ENCODE measurements at places on chromosomes 5 and 9.

DNA sequence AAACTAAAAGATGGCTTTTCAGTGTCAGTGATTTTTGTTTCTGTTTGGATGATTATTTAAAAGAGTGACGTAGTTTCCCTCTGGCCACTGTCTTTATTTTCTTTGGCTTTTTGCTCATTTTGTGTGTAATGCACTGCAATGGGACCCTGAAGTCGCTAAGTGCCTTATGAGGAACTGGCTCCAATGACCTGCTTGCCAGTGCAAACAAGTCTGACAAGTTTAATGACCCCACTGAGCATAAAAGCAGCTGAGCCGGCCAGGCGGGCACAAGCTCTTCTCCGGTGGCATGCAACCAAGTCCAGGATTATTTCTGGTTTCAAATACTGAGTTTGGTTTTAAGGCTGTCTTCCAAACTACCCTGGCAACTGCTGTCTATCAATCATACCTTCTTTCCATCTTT is 15.6 kb upstream of the GNA14 start:
- no peak for DNase-seq

GRCh38 chr9:121472446-121472845 is 27.2 kb downstream of the GGTA1 start:
- DNase-seq, result no peak

DNA sequence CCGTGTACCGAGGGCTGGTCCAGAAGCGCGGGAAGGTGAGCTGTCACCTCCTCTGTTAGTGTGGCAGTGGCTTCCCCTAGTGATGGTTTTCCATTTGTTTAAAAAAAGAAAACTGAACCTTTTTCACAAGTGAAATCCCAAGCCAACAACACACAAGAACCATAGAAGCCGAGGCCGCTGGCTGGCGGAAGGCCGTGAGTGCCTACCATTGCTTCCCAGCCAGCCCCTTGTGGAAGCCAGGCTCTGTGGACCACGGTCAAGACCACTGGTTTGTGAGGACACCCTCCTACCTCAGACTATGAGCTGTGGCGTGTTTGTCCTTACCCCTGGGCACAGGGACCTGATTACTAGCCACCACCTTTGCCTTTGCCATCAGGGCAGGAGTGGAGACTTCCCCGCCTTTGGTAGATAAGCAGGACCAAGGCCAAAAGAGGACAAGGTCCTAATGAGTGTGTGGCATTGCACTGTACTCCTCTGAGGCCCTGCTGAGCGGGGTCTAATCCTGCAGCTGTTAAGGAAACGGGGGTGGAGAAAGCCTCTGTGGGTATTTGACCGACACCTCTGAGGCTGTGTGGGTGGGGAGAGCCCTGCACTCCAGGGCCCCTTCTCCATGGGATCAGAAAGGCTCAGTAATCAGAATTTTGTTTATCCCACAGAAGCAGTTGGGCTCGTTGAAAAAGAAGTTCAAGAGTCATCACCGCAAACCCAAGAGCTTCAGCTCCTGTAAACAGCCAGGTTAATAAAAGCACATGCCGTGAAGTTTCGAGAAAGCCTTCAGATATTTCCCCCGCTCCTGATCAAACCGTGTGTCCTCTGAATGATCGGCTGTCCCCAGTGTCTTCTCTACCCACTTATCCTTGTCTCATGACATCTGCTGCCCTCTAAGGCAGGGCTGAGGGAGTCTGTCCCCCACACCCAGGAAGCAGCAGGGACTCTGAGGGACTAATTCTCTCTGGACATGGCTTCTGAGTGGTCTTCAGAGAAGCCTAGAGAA is 4.3 kb downstream of the SURF2 start:
- DNase-seq, result no peak

DNA sequence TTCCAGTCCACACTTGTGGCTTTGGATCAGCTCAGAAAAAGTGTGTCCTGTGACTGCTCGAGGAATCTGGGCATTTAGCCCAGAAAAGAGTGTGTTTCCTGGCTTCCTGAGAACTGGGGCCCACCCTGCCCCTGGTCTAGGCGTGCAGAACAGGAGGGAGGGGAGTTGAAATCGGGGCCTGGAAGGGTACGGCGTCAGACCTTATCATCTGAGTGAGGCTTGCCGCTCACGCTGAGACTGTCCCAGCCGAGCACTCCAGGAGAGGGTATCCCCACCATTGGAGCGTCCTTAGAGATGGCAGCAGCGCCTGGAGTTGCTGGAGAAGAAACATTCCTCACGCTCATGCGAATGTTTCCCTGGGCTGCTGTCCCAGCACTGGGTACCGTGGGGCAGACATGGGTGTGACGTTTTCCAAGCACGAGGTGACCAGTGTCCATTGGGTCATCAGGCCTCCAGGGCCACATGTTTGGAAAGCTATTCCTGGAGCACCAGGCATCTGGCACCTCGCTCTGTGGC is 22.5 kb downstream of the NEK6 start:
- DNase-seq, result no peak

- no peak for DNase-seq
These were observed 115.2 kb upstream of the ST8SIA4 start for GRCh38 chr5:101018299-101018698.

DNA sequence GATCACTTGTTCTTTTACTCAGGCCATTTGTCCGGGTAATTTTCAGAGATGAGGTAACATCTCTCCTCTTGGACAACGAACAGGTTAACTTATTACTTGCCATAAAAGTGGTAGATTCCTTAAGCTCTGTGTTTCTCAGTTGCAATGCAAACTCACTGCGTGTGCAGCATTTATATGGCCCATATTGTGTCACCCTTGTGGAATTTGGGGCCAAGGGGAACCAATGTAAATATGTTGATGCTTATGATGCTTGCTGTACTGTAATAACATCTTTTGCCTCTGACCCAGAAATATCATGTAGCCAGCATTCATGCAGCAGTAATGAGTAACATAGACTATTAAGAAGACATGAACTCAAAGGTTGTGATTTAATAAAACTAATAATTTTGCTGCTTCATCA is 175.8 kb downstream of the ADAMTS6 start:
- DNase-seq, result no peak

DNA sequence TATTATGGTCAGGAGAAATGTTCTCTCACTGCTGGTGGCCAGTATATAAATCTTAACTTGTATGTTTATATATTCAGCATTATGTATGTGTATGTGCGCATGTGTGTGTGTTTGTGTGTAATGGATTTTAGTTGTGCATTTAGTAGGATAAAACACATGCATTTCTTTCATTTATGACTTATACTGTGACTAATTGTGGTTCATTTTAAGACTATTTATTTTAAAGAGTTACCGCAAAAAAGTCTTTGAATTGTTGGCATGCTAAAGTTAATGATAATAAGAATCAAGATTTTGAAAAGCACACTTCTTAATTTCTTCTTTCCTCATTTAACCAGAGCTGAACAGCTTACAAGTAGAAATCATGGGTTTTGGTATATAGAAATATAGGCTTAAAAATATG is 60.9 kb downstream of the RAI14 start:
- DNase-seq, result no peak

- DNase-seq, result no peak
These were observed 70.9 kb upstream of the KLF9 start for GRCh38 chr9:70485273-70485858.

DNA sequence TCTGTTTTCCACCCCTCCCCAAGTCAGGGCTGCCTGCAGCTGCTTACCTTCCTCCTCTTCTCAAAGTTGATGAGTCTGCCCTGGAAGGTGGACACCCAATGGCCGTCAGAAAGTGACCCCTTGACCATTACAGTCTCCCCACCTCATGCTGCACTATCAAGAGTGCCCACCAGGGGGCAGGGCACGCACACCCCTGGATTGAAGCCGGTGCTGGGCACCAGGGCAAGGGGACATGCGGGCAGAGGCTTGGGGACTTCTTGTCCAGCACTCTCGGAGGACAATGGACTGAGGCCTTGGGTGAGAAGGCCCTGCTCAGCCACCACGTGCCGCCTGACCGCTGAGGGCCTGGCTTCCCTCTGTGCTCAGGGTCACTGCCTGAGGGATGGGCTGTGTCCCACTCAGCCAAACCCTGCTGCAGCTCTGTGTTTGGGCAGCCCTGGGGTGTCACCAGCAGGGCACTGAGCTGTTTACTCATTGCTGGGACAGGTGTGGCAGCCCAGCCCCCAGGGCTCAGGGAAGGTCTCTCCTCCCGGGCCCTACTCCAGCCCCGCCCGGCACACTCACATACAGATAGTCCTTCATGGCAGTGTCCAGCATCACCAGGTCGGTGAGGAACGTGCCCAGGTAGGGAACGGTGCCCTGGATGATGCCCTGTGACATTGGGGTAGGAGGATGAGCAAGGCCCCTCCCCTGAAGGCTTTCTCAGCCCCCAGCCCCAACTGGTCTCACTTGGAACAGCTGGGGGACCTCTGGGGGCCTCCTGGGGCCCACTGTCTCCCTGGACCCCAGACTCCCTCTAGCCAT is 17.7 kb downstream of the RALGDS start:
- DNase-seq, result peak; percentile 46

- no peak for DNase-seq
These were observed 4.8 kb upstream of the NSMF start for GRCh38 chr9:137463931-137464290.

- no peak for DNase-seq
These were observed 33.2 kb downstream of the HMCN2 start for GRCh38 chr9:130298662-130299279.

- DNase-seq, result no peak
These were observed 17.5 kb downstream of the PRKACG start for GRCh38 chr9:68996462-68996861.

DNA sequence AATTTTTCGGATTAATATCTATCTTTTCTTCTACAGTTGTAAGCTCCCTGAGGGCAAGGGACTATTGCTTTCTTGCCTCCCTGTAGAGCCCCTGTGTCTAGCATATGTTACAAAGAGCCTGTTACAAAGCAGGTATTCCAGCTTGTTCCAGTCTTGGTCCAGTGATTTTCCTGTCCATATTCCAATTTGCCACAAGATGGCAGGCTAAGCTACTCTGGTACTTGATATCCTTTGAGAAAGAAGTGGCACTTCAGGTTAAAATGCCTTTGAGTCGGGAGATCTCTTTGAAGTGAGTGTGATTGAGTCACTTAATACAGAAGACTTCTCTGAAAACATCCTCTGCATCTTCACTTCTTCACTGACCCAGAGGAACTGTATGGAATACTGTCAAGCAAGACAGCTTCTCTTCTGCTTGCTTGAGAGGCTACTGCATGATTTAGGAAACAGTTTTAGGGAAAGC is 24.5 kb downstream of the CAVIN4 start:
- DNase-seq, result no peak

- no peak for DNase-seq
These were observed 242.3 kb downstream of the CAAP1 start for GRCh38 chr9:26650325-26650724.

- DNase-seq, result no peak
These were observed 2.1 kb downstream of the FGF18 start for GRCh38 chr5:171421331-171422262.

- no peak for DNase-seq
These were observed 89.8 kb downstream of the CDKN2A start for GRCh38 chr9:21904371-21904770.

- peak; percentile 11 for DNase-seq
These were observed 1.1 kb downstream of the HNRNPA0 start for GRCh38 chr5:137752905-137753690.

- DNase-seq, result peak; percentile 64
These were observed 404.0 kb downstream of the EBF1 start for GRCh38 chr5:158695595-158696330.

DNA sequence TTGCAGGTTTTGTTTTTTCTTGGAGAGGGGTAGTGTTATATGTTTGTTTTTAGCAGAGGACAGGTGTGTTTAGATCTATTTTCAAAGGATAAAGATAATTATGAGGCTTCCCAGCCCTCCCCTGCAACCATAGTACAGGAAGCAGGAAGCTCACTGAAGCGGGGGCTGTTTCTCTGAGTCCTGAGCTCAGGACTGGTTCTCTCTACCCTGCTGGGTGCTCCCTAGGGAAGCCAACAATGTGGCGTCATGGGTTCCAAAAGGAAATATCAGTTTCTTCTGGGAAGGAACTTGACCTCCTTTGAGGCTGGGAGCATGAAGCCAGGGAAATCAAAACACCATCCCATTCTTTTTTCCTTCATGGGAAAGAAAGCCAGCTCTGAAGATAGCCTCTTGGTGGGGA is 62.2 kb downstream of the RAD23B start:
- DNase-seq, result no peak

- DNase-seq, result no peak
These were observed 2.5 kb upstream of the EDF1 start for GRCh38 chr9:136868644-136869043.

- DNase-seq, result no peak
These were observed 1.9 kb upstream of the CDKN2B start for GRCh38 chr9:22010866-22011625.

DNA sequence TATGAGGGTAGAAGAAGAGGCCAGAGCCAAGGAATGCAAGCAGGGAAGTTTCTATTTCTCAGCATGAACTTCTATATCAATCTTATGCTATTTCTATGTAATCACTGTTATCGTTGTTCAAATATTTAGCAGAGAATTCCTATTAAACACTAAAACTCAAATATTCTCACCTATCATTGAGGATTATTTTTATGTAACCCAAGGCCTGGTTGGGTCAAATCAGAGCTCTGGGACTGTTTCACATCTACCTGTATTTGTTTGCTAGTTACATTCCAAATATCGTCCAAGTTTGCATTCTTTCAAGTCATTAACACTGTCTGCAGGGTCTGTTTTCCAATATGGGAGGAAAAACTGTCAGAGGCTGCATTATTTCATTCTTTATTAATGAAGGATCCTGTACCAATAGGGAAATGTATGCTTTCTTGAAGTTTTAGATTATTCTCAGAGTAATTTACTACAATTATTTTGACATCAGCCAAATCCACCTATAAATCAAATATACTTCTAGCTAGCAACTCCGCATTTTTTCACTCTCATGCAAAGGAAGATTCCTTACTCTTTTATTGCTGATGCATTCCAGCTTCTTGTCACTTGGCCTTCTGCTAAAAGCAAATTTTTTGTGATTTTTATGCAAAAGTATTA is 52.2 kb downstream of the LURAP1L start:
- no peak for DNase-seq

DNA sequence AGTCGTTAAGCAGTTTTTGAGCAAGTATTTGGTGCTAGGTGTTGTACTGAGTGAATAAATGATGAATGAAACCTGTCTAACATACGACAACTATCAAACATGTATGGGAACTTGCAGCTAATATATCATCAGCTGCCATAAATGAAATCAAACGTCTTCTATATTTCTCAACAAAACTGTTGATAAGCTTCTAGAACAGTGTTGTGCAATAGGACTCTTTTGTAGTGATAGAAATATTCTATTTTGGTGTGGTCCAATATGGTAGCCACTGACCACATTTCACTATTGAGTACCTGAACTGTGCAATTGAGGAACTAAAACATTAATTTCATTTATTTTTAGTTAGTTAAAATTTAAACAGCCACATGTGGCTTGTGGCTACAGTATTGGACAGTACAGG is 16.3 kb upstream of the FYB1 start:
- DNase-seq, result no peak

- DNase-seq, result no peak
These were observed 681.5 kb upstream of the ACO1 start for GRCh38 chr9:31702957-31703356.

DNA sequence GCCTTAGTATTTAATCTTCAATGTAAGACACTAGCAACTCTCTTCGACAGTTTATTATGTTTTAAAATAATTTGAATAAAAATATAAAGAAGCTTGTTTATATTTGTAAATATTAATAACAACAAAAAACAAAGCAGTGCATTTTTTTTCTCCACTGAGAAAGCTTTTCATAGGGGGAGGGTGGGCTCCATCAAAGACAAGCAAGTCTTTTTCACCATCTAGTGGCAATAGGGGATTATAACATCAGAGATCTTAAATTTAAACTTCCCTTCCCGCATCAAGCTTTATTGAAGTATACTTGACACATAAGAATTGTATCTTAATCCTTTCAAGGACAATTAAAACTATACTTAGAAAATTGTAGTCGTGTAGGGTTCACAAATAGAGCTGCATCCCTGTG is 9.3 kb upstream of the OR13F1 start:
- DNase-seq, result no peak

Data from activated CD4-positive, CD25-positive, alpha-beta regulatory T cell (primary cell).